ENCODE measurements at places on chromosomes 1 and 21.

DNA sequence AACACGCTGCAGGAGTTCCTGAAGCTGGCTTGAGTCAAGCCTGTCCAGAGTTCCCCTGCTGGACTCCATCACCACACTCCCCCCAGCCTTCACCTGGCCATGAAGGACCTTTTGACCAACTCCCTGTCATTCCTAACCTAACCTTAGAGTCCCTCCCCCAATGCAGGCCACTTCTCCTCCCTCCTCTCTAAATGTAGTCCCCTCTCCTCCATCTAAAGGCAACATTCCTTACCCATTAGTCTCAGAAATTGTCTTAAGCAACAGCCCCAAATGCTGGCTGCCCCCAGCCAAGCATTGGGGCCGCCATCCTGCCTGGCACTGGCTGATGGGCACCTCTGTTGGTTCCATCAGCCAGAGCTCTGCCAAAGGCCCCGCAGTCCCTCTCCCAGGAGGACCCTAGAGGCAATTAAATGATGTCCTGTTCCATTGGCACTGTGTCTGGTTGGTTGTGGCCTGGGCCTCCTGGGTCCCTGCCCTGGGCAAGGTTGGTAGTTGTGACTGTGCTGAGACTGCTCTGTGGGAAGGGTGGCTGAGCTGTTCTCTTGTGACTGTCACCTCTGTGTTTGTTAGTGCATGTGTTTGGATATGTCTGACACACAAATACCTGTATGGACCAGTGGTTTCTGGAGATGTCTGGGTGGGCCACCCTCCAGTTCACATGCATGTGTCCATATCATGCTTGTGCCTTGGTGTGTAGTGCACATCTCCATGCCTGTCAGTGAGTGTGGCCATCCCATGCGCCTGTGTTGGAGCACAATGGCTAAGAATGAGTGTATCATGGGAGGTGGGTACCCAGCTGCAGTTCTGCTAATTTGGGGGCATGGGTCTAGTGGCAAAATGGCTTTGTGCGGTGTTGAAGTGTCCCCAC, 1.4 kb downstream of the SH3BGRL3 start:
- no peak for DNase-seq

DNA sequence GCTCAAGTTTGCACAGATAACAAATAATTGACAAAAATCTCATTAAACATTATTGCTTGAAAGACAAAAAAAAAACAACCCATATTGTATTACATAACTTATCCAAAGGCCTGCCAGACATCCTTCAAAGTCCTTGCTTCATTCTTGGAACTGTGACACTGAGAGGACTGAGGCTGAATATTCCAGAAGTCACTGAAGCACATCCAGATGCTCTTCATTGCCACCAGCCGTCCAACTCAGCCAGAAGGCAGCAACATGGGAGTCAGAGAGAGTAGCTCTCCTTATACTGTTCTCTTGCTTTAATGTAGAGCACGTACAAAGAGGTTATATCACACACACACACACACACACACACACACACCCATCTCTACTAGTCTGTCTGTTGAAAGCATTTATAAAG, 755.0 kb downstream of the LTN1 start:
- DNase-seq: no peak

- no peak for DNase-seq
These were observed 15.5 kb upstream of the MAP3K7CL start for GRCh38 chr21:29114765-29115500.

GRCh38 chr1:228029281-228029680, 22.5 kb downstream of the WNT3A start:
- no peak for DNase-seq

GRCh38 chr1:180230791-180231505, 884 bp downstream of the LHX4 start:
- no peak for DNase-seq

- no peak for DNase-seq
These were observed 35.4 kb downstream of the CXADR start for GRCh38 chr21:17548262-17548661.

- DNase-seq: no peak
These were observed 125.3 kb upstream of the RUNX3 start for GRCh38 chr1:25055324-25055780.

DNA sequence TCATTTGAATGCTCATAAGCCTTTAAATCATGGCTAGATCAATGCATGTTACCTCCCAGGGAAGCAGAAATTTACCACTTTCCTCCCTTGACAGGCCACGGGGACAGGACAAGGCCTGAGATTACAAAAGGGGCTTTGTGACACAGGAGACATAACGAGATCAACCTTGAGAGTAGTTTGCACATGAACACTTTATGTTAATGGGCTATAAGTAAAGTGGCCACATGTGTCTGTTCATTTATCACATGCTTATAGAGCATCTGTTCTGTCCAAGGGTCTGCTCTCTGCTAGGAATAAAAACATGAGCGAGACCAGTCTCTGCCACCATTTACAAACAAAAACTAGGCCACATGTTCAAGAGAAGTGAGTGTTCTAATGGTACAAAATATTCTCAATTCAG, 144.1 kb upstream of the C8B start:
- no peak for DNase-seq

GRCh38 chr1:150560011-150560438, 10.8 kb downstream of the ADAMTSL4 start:
- peak; percentile 41 for DNase-seq

GRCh38 chr1:1612104-1612400, 3.2 kb upstream of the MIB2 start:
- no peak for DNase-seq

DNA sequence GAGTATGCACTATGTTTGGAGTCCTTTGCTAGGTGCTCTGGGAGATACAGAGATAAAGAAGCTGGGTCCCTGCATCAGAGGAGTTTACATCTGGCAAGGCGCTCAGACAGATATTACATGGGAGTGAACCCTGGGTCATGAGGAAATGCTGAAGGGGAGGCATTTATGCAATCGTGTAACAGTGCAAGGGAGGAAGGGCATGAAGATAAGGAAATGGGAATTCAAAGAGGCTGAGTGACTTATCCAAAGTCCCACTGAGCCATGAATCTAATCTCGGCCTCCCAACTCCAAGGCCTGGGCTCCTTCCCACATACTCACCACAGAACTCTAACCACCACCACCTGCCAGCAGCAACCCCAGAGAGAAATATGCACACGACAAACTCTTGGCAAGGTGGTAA, 51.6 kb downstream of the FAM163A start:
- DNase-seq: no peak

GRCh38 chr21:16194095-16194787, 464.5 kb downstream of the USP25 start:
- DNase-seq: no peak

GRCh38 chr1:45585110-45585426, 1.2 kb downstream of the NASP start:
- no peak for DNase-seq

DNA sequence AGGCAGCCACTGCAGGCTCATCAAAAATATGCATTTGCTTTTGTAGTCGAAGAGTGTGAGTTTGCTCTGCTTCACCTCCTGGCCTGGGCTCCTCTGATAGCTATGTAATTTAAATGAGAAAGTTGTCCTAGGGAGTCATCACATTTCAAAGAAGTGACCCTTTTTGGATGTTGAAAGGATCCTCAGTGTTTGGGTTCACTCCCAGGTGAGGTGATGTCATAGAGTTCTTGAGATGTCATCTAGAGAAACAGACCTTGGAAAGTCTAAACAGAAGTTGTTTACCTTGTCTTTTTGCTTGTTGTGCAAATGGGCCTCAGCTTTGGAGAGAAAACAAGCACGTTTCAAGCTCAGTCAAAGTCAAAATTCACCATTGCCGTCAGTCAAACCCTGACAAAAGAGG, 92.0 kb upstream of the BARHL2 start:
- no peak for DNase-seq

DNA sequence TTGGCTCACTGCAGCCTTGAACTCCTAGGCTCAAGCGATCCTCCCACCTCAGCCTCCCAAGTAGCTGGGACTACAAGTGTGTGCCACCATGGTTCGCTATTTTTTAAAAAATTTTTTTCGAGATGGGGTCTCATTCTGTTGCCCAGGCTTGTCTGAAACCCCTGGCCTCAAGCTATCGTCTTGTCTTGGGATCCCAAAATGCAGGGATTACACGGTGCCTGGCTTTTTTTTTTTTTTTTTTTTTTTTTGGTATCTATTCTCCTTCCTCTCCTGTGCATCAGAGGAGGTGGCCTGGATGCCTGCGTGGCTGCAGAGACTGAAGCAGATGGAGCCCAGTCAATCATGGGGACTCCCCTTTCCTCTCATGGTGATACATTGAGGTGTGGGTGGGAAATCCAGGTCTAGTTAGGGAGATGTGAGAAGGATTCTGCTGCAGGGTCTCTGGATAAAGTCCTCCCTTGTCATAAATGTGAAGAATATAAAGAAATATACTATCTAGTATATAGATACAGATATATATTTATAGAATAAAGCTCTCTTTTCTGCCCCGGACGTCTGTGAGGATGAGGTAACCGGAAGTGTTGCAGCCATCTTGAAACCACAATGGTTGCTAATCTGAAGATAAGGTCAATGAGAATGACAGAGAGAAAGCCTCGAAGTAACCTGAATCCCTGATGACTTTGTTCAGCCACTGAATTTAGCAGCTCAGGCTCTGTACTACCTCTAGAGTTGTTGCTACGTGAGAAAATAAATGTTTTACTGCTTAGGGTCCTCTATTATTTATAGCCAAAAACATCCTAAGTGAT, 19.5 kb upstream of the RGSL1 start:
- DNase-seq: no peak

DNA sequence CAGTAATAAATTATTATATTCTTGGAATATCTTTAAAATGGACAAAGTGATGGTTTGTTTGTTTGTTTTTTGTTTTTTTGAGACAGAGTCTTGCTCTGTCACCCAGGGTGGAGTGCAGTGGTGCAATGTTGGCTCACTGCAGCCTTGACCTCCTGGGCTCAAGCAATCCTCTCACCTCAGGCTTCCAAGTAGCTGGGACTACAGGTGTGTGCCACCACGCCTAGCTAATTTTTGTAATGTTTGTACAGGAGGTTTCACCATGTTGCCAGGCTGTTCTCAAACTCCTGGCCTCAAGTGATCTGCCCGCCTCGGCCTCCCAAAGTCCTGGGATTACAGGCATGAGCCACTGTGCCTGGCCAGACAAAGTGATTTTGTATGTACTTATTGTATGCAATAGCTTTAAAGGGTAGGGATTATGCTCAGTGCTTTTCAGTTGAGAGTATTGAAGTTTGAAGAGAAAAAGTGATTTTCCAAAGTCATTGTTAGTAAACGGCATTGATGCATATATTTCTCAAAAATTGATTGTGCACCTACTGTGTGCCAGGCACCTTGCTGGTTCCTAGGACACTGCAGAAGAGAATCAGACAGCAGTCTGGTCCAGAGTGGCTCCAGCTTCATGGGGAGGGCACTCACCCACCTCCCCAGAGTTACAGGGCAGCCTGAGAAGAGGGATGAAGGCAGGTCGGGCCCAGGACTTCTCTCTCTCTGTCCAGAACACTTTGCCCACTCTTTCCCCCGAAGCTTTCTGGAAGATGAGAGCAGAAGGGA, 34.2 kb upstream of the TTC22 start:
- DNase-seq: no peak

GRCh38 chr1:39006726-39007645, 15.9 kb downstream of the AKIRIN1 start:
- DNase-seq: no peak

DNA sequence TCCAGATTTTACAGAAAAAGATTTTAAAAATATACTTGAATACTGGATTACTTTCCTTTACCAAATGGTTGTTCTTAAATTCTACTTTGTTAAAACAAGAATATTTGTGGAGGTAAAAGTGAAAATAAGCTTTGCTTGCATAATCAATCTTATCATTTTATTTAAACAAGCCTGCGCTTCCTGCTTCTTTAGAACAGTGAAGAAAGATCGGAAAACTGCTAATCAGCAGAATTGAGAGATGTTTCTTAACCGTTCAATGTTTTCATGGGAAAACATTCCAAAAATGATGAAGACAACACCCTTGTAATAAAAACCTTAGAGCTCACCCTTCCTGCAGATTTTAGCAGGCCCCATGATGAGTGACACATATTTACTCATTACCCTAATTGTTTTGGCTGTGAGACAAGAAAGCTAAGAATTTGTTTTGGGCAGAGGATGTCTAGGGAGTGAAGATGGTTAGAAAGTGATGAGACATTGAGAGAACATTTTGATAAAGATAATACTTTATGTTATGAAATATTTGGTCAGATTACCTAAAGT, 72.6 kb downstream of the TPR start:
- no peak for DNase-seq

DNA sequence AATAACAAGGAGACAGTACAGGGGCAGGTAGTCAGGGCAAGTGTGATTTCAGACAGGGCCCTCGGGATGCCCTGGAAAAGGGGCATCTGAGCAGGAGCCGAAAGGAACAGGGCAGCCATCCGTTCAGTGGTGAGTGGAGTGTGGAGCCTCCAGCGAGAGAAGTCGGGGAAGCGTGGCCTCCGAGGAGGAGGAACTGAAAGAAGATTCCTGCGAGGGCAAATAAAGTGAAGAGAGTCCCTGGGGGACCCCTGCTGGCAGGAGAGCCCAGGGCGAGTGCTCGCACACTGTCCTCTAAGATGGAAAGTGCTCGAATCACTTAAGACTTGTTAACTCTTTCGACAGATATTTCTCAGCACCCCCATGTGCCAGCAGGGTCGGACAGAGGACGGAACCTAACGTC, 3.5 kb upstream of the UTS2 start:
- DNase-seq: no peak

DNA sequence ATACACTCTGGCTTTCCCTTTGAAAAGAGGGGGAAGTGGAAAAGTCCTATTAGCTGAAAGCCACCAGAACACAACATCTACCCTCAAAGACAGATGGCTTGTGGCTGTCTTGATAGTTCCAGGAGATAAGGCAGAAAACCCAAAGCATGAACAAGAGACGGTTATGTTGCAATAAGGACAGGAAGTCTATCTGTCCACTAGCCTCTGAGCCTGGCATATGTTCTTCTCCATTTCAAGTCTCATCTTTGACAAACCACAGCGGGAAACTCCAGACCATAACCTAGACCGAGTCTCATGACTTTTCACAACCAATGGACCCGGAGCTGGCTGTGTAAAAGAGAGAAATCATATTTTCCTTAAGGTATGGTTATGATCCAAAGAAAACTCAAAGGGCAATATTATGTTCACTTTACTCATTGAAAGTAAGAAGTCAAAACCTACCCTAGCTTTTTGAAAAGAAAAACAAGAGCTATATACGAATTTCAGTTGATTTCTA, 33.8 kb downstream of the DUSP10 start:
- peak; percentile 22 for DNase-seq

DNA sequence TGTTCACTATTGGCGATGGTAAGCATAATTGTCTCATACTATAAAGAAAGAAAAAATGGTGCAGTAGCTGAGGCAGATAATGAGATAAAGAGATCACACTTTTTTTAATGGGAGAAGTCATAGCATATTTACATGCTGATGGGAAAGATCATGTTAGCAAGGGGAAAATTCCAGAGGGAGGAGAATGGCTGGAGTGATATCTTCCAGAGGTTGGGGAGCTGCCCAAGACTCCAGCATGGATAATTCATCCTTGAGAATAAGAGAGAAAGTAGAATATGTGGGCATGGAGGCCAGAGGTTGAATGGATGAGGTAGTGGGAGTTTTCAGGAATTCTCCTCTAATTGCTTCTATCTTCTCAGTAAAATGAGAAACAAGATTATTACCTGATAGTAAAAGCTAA, 45.8 kb upstream of the RGS1 start:
- no peak for DNase-seq

Data from activated T-helper 1 cell treated with anti-CD3 and anti-CD28 coated beads, Interleukin-2, amount 50 U/mL, for 16 hours (primary cell).